Stimulated activated CD4-positive, alpha-beta T cell treated with anti-CD3 and anti-CD28 coated beads, Interleukin-2, amount 100 ng/mL, for 24 hours (primary cell): ENCODE measurements at places on chromosomes 16 and 17.
A peak's percentile ranks its signal among the peaks of the same experiment; 100 is the strongest.

DNA sequence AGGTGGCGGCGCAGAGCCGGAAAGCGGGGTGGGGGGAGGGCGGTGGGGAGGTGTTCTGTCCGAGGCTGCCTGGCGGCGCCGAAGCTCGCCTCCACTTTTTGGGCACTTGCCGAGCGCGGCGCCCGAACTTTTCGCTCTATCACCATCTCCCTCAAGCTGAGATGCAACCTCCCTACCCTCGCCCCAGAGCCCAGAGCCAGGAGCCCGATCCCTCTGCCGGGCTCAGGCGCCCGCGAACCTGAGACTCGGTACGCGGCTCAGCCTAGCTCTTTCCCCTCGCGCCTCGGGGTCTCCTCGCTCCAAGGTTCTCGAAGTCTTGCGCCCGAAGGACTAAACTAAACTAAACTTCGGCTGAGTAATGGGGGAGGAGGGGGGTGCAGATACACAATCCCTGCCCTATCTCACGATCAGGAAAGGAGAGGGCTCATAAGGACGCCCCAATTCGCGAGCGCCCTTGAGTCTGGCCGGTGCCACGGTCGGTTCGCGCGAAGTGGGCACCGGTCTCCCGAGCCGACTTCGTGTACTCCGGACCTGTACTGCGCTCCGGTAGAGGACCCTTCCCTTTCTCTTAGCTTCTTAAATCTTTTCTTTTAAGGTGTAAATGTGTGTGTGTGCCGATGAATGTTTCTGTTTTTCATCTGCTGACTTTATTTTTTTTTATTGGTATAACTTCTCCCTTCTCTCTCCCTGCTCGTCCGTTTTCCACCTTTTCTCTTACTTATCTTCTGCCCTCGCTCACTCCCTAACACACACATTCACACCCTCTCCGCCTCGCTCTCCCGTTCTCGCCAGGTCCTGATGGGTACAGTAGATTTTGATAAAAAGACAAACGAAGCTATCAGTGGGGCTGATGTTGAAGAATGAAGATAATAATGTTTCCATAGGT, 1.9 kb upstream of the SALL1 start:
- no peak for DNase-seq

DNA sequence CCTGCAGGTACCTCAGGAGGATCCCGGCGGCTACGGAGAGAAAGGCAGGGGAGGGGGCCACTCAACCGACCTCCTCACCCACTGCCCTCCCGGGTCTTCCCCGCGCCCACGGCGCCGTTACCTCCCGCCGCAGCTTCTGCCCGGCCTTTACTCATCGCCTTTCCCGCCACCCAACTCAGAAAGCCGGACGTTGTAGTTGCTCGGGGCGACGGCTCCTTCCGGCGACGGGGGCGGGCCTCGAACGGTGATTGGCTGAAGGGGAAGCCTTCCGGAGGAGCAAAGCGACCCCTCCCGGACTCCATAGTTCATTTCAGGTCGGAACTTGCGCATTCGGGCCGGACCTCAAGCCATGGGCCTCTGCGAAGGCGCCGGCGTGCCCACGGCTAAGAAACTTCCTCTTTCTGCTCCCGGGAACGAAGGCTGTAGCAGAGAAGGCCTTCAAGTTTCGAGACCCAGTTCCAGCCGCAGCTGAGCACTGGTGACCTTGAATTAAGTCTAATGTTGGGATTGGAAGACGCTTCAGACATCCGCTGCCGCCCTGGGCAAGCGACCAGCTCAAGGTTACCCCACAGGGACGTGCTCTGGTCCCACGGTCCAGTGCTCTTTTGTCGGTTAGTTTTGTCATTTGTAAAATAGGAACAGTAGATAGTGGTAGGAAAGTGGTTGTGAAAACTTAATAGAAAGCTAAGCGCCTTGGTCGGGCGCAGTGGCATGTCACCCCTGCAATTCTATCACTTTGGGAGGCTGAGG, at the start of gene PSMC3IP:
Gene PSMC3IP, minus strand, starts transcription at position 198 of the 750 bp plus-strand sequence. Its CDS starts 43 bp downstream, at position 155.
- peak; percentile 96 for DNase-seq

GRCh38 chr16:9134739-9135138, 43.3 kb downstream of the HAPSTR1 start:
- DNase-seq: peak; percentile 66

GRCh38 chr16:50593410-50594150, 45.4 kb downstream of the NKD1 start:
- no peak for DNase-seq

GRCh38 chr16:1539720-1540555, 6.5 kb downstream of the TMEM204 start:
- no peak for DNase-seq

GRCh38 chr17:28258347-28258887, 60.6 kb upstream of the TMEM97 start:
- no peak for DNase-seq

GRCh38 chr17:38768417-38768816, 15.9 kb downstream of the PSMB3 start:
- no peak for DNase-seq
